ENCODE measurements at places on chromosomes 1 and 21. TPM values are rescaled to one million over a fixed set of nuclear protein-coding genes. Genes with fewer than 3 reads are reported as not detected.

Gene SELENBP1
- 56.2 TPM for total RNA-seq

Gene USH2A
- total RNA-seq, result 0.55 TPM

Gene OVAAL
- not detected for total RNA-seq

Gene PAX7
- total RNA-seq, result not detected

DNA sequence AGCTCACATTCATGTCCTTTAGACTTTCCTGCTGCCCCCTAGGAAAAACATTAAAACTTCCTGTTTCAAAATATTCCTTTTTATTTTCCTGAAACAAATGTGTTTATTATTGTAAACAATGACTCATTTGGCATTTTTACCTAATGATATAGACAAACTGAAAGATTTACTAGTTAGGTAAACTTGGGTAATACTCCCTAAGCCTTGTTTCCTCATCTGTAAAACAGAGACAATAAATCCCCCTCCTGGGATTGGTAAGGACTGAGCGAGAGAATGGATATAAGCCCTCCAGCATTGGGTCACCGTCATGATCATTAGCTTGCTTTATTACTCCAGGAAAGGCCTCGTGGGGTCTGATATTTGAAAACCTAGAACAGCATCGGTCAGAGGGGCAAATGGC lies 59.8 kb downstream of the LPAR3 start:
- DNase-seq, result no peak

DNA sequence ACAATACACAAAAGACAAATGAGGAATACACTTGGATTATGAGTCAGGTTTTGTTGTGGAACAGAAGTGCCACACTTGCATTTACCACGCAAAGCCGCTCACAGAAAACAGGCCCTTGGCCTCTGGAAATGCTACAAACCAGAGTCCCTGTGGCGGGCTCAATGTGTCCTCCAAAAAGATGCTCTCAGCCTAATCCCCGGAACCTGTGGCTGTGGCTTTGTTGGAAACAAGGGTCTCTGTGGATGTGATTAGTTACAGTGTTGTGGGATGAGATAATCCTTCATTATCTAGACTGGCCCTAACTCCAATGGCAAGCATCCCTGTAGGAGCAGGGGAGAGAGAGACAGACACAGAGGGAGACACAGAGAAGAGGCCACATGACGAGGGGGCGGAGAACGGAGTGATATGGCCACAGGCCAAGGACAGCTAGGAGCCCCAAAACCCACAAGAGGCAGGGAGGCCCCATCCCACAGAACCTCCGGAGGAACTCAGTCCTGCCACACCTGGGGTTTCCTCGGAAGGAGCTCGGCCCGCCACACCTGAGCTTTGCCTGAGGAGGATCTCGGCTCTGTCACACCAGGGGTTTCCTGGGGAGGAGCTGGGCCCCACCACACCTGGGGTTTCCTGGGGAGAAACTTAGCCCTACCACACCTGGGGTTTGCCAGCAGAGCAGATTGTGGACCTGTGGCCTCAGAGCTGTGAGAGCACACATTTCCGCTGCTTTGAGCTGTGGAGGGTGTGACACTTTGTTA lies 55.4 kb downstream of the NPHP4 start:
- DNase-seq, result no peak

DNA sequence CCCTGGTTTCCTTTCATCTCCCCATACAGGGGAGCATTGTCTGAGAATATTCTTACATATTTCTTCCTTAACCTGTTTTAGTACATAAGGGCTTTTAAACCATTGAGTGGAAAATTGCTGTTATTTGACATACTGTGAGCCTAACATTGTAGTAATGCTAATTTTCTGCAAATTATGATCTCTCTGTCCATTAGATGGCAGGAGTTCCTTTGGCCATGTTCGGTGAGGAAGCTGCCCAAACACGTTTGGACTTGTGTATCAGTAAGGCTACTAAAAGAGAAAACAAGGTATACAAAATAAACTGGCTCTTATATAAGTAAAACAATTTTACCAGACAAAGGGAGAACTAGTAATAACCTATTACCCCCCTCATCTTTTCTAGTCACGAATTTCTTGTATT lies 29.2 kb downstream of the CDC7 start:
- DNase-seq, result no peak

- no peak for DNase-seq
Observed at GRCh38 chr1:29500651-29501050, 264.3 kb downstream of the PTPRU start.

GRCh38 chr1:5367306-5367705 lies 624.9 kb downstream of the NPHP4 start:
- no peak for DNase-seq

DNA sequence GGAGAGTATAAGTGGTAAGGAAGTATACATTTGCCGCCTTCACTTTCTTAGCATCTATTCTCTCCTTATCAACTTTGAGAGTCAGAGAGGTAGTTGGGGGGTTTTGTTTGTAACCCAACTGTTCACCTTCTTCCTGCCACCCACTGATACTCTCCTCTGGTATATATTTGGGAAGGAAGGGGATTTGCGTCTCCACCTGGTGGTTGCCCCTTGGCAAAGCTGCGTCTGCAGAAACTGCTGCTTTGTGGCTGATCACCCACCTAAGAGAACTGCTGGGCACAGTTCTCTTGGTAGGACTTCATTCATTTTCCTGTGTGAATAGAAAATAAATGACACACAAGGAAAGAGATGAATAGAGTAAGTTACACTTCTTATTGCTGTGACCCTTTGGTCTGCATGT lies 87.0 kb downstream of the SYT14 start:
- no peak for DNase-seq

Data from progenitor cell of endocrine pancreas (in vitro differentiated cells).